B cell (primary cell): ENCODE measurements at places on chromosomes 5 and 9. TPM values are rescaled to one million over a fixed set of nuclear protein-coding genes. Genes with fewer than 3 reads are reported as not detected.

DNA sequence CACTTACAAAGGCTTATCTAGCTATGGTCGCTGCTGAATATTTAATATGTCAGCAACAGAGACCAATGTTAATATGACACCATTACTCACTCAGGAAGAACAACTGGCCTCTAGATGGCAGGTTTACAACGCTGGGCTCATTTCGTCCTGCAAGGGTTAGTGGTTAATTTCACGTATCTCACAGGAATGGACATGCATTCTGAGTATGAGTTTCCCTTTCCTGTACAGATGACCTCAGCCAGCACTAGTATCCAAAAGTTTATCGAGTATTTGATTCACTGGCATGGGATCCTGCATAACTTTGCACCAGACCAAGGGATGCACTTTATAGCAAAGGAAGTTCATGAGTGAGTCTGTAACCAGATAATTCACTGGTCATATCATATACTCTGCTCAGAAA is 8.7 kb upstream of the TRPC7 start:
- no peaks in the 10 kb centered on the region for H3K27me3 ChIP-seq
- H3K27ac ChIP-seq, result no peak overlapping the region
- no peak overlapping the region for H3K4me3 ChIP-seq
- H3K4me1 ChIP-seq, result no peaks in the 10 kb centered on the region
- DNase-seq, result no peak

DNA sequence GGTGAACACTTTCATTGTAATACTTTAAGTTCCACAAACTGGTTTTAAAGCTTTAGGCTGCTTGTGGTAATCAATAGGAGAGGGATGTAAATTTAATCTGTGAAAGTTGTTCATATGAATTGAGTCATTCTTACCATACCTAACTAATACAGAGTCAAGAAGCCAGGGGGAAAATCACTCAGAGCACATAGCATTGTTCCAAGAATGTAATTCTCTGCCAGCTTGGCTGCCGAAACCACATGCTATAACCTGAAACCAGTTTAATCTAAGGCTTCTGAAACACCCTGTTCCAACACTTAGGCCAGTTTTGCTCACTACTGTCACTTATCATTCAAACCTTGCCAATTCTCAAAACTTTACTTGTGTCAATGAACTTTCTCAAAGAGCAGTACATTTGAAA is 528.8 kb upstream of the GRAMD2B start:
- no peak for DNase-seq
- H3K4me1 ChIP-seq, result no peaks in the 10 kb centered on the region
- H3K4me3 ChIP-seq, result no peak overlapping the region
- H3K27me3 ChIP-seq, result no peaks in the 10 kb centered on the region
- no peak overlapping the region for H3K27ac ChIP-seq

GRCh38 chr5:169404223-169404622 is 103.3 kb upstream of the SLIT3 start:
- DNase-seq, result no peak
- H3K36me3 ChIP-seq, result no peaks in the 10 kb centered on the region
- no peaks in the 10 kb centered on the region for H3K4me1 ChIP-seq
- no peaks in the 10 kb centered on the region for H3K27me3 ChIP-seq
- no peak overlapping the region for H3K4me3 ChIP-seq

Gene GPR151
- total RNA-seq, result not detected in 2 replicates

Gene RASEF
- total RNA-seq, result not detected in 2 replicates
